ENCODE measurements at places on chromosomes 3 and 15. TPM values are rescaled to one million over a fixed set of nuclear protein-coding genes. Genes with fewer than 3 reads are reported as not detected.

Gene CHST14
- total RNA-seq: 3.9 TPM

Gene THUMPD3
- total RNA-seq: 50.2 TPM

DNA sequence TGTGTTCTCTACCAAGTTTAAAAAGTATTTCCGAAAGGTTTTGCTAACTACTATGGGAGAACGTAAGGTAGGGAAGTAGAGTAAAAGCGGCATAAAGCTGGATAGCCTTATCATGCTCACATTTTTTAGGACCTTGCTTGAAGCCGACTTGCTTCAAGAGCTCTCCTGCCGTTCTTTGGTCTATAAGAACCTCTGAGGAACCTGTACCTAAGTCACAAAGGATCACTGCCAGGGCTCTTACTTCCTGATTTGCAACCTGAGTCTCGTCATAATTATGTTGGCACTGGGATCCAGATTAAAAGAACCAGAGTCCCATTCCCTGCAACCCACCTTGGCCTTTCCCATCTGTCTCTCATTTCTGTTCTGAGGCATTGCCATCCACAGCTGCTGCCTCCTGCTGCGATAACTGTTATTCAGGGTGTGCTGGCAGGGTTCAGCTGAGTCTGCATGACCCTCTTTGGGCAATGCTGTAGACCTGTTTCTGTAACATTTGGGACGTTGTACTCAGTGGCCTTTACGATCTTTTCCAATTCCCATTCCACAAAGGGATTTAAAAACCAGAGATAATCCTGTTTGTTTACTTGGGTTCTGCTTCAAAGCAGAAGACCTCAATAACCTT lies 131.0 kb upstream of the UMPS start:
- H3K27me3 ChIP-seq: peaks cover 6% of the 10 kb centered on the region
- peaks cover 23% of the 10 kb centered on the region for H3K4me1 ChIP-seq
- no peaks in the 10 kb centered on the region for H3K36me3 ChIP-seq
- DNase-seq: no peak
- H3K4me3 ChIP-seq: peak overlapping the region; percentile 10
- H3K27ac ChIP-seq: peak overlapping the region; percentile 63

DNA sequence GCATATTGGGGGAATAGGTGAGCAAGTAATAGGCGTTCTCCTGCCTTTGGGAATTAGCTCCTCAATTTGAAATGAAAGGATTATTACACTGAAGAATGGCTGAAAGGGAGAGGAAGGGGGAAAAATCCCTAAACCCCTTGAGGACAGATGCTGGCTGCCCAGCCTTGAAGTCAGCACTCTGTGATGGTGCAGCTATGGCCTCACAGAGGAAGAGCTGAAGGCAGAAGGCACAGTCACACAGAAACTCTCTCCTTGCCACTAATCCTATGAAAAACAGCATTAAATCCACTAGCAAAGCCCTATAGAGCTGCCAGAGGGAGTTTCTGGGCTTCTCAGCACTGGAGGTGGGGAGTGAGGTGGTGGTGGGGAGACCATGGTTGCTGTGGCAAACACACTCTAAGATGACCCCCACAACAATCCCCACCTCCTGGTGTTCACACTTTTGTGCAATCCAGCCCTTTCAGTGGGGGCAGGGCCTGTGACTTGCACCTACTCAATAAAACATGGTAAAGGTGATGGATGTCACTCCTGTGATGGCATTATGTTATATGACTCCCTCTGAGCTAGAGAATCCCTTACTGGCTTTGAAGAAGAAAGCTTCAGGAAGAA lies 101.2 kb downstream of the RFTN1 start:
- no peaks in the 10 kb centered on the region for H3K27me3 ChIP-seq
- H3K4me3 ChIP-seq: no peak overlapping the region
- no peak overlapping the region for H3K27ac ChIP-seq

GRCh38 chr3:48024401-48024800 lies 8.2 kb upstream of the MAP4 start:
- peaks cover 23% of the 10 kb centered on the region for H3K4me1 ChIP-seq
- H3K4me3 ChIP-seq: no peak overlapping the region
- no peaks in the 10 kb centered on the region for H3K36me3 ChIP-seq

Gene CCDC33
- total RNA-seq: 0.49 TPM

DNA sequence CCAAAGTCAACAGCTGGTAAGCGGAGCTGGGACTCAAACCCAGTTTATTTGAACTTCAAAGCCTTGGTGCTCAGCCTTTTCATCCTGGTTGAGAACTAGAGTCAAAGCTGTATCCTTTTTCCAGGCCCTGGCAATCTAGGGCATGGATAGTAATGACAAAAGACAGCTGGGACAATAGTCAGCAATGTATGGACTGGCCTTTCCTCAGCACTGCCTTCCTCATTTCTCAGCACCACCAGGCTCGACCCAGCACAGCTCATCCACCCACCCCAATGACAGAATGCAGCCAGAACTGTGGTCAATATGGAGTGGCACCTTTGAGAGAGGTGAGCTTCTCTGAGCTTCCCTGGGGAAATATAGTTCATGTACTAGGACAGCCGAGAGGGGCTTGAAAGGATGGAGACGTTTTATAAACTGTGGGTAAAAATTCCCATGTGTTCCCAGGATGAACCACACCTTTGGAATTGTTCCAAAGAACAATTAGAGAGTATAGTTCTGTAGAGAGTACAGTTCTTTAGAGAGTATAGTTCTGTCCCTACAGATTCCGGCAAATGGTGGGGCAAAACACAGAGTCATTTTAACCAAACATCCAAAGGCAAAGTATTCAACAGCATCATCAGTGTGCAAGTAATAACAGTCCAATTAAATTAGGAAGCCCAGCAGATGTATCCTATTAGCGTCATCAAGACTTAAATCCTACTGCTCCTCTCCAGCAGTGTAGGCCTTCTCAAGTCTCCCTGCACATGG lies 30.2 kb upstream of the IREB2 start:
- H3K4me1 ChIP-seq: no peaks in the 10 kb centered on the region
- no peaks in the 10 kb centered on the region for H3K36me3 ChIP-seq
- peaks cover 2% of the 10 kb centered on the region for H3K27me3 ChIP-seq
- no peak for DNase-seq
- no peak overlapping the region for H3K27ac ChIP-seq

Gene WDR48
- total RNA-seq: 64.3 TPM

GRCh38 chr15:96312641-96313335 lies 17.7 kb upstream of the NR2F2 start:
- no peak overlapping the region for H3K4me3 ChIP-seq
- no peaks in the 10 kb centered on the region for H3K27me3 ChIP-seq
- no peaks in the 10 kb centered on the region for H3K4me1 ChIP-seq
- no peaks in the 10 kb centered on the region for H3K36me3 ChIP-seq

Gene HDC
- total RNA-seq: not detected

- peaks cover 3% of the 10 kb centered on the region for H3K4me1 ChIP-seq
- no peaks in the 10 kb centered on the region for H3K36me3 ChIP-seq
- no peak for DNase-seq
- peaks cover 2% of the 10 kb centered on the region for H3K27me3 ChIP-seq
Observed at GRCh38 chr3:93969997-93970396, 3.7 kb downstream of the PROS1 start.

Gene GRAMD2A
- not detected for total RNA-seq

- peaks cover 6% of the 10 kb centered on the region for H3K36me3 ChIP-seq
- H3K27me3 ChIP-seq: peaks cover 2% of the 10 kb centered on the region
- H3K4me3 ChIP-seq: no peak overlapping the region
- H3K4me1 ChIP-seq: no peaks in the 10 kb centered on the region
- no peak overlapping the region for H3K27ac ChIP-seq
Observed at GRCh38 chr15:76217029-76217881, 94.0 kb downstream of the ETFA start.

GRCh38 chr3:127422663-127423375 lies 135.0 kb upstream of the PRR20G start:
- H3K36me3 ChIP-seq: no peaks in the 10 kb centered on the region
- no peak overlapping the region for H3K27ac ChIP-seq
- H3K4me1 ChIP-seq: peaks cover 10% of the 10 kb centered on the region
- H3K4me3 ChIP-seq: no peak overlapping the region
- peaks cover 2% of the 10 kb centered on the region for H3K27me3 ChIP-seq

Gene PIF1
- 8.6 TPM for total RNA-seq

Gene FXR1
- 189 TPM for total RNA-seq

DNA sequence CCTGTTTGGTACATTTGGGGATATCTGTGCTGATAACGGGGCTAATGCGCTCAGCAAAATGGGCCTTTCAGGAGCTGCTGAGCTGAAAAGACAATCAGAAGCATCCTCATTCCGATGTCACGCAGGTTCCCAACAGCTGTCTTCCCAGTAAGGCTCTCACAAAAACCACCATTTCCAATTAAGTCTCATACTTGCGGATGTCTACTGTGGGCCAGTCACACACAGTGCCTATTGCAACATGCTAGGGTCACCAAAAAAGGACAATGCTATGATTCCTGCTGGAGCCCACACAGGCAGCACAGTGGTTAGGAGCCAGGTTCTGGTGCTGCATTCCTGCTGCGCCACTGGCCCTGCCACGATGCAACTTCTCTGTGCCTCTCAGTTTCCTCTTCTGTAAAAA lies 16.4 kb upstream of the LDHAL6B start:
- peaks cover 1% of the 10 kb centered on the region for H3K27me3 ChIP-seq
- H3K4me3 ChIP-seq: no peak overlapping the region
- no peaks in the 10 kb centered on the region for H3K4me1 ChIP-seq
- H3K36me3 ChIP-seq: no peaks in the 10 kb centered on the region

GRCh38 chr3:149625795-149626194 lies 32.0 kb downstream of the WWTR1 start:
- H3K4me3 ChIP-seq: no peak overlapping the region
- H3K36me3 ChIP-seq: no peaks in the 10 kb centered on the region
- no peak overlapping the region for H3K27ac ChIP-seq
- no peaks in the 10 kb centered on the region for H3K27me3 ChIP-seq
- DNase-seq: no peak

- no peaks in the 10 kb centered on the region for H3K4me1 ChIP-seq
- H3K27me3 ChIP-seq: no peaks in the 10 kb centered on the region
- peaks cover 10% of the 10 kb centered on the region for H3K36me3 ChIP-seq
- no peak overlapping the region for H3K4me3 ChIP-seq
- H3K27ac ChIP-seq: no peak overlapping the region
Observed at GRCh38 chr3:188807006-188807405, 364.8 kb upstream of the TPRG1 start.

GRCh38 chr15:90497912-90498311 lies 31.8 kb upstream of the CRTC3 start:
- peak overlapping the region; percentile 18 for H3K27ac ChIP-seq
- no peak for DNase-seq
- H3K4me3 ChIP-seq: no peak overlapping the region
- H3K36me3 ChIP-seq: peaks cover 10% of the 10 kb centered on the region

DNA sequence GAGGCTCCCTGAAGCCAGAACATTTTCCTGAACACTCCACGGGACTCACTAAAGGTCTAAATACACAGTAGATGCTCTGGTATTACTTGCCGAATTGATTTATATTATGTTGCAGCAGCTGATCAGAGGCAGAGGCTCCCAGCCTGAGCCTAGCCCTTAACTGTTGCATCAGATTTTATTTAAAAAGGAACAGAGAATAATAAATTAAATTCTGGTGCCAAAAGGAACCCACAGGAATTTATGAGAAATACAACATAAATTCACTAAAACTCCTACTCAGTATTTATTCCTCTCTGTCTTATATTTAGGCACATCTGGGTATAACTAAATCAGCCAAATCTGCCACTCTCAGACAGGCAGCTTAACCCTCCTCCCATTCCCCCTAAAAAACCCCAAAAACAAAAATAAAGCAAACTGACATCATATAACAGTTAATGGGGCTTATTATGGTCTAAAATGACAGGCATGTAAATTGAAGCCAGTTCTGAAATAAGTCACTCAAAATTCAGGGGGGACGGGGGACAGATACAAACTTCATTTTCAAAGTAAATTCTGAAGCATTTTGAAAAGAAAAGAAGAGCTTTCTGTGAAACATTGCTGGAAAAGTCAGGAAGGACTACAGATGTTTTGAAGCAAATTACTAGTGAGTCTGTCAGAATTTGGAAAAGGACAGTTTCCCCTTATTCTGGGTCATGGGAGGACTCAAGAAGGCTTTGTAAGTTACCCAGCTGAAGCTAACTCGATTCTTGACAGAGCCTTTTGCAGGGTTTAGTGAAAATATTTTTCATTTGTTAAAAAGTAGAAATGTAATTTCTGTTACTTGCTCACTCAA lies 53.8 kb upstream of the CORO2B start:
- H3K27ac ChIP-seq: no peak overlapping the region

DNA sequence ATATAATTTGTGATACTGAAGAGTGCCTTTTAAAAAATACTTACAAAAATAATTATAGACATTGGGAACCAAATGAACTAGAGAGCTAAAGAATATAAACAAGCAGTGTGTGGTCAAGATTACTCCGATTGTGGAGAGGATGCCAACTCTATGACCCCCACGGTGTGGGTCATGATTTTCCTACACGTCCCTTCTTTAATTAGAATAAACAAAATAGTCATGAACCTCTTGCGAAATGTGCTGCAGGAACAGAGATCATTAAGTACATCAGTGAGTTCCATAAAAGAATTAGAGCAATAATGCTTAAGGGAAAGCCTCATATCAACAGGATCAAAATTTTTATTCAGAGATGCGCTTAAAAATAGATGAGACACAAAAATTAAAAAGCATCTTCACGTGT lies 476.6 kb upstream of the ROBO1 start:
- peaks cover 8% of the 10 kb centered on the region for H3K36me3 ChIP-seq
- H3K4me1 ChIP-seq: no peaks in the 10 kb centered on the region
- H3K27me3 ChIP-seq: no peaks in the 10 kb centered on the region
- H3K27ac ChIP-seq: no peak overlapping the region
- H3K4me3 ChIP-seq: no peak overlapping the region

DNA sequence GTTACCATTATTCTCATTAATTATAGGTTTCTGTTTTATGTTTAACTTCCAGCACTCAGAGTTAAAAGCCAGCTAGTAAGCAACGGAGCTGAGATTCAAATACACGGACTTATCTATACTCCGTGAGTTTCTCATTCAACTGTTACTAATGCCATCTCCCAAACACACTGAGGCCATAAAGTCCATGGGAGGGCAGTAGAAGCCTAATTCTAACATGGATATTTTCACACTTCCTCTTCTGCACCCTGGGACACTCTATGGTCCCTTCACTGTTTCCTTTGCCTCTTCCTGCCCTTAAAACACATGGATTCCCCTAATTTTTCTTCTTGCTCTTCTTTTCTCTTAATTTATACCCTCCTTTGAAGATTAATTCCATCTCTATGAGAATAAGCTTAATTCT lies 245.0 kb downstream of the KLF13 start:
- peaks cover 2% of the 10 kb centered on the region for H3K27me3 ChIP-seq
- H3K27ac ChIP-seq: no peak overlapping the region

Gene COL7A1
- 62.0 TPM for total RNA-seq

Gene ACP3
- total RNA-seq: not detected

DNA sequence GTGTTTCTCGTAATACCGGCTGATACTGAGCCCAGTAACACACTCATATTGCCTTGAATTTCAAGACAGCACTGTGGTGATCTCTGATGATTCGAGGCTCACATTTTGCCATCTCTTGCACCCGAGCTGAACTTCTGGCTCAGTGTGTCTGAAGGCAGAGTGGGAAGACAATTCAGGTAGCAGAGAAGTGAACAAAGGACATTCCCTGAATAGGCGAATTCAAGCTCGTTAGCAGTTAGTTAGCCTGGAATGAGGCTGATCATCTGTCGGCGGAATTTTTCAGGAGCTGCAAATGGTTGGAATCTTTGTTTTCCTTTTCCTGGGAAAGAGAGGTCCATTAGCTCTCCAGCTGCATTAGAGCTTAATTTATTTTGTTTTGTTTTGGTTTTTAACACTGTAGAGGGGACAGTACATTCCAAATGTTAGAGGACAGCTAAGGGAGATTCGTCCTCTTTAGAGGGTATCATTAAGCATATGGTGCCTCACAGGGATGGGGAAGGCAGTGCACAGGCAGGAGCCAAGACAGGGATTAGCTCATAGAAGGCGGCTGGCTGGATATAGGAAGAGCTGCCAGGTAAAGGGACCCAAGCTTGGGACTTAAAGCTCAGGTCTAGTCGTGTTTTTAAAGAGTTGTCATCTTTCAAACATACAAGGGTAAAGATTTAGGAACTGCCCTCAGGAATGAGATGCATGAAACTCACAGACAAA lies 119.7 kb upstream of the DLG1 start:
- peaks cover 5% of the 10 kb centered on the region for H3K27me3 ChIP-seq
- no peaks in the 10 kb centered on the region for H3K36me3 ChIP-seq
- H3K4me3 ChIP-seq: peak overlapping the region; percentile 37
- no peak for DNase-seq
